ENCODE measurements at places on chromosomes 16 and 17.

DNA sequence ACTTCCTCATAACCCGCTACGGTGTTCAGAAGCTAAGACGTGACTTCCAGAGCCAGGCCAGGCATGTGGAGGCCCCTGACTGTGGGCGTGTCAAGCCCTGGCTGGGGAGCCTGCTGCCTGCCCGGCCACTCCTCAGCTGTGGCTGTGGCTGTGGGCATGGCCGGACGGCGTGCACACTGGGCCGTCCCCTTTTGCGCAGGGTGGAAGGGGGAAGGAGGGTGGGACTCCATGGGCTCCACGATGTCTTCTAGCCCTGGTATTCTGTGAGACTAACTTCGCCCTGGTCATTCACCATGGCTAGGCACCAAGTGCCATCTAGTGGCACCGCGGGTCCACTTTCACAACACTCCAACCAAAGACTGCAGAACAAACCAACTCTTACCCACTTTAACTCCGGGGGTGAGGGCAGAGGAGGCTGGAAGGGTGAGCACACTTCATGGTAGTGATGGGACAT lies 67.9 kb downstream of the N4BP1 start:
- DNase-seq: no peak

- no peak for DNase-seq
Observed at GRCh38 chr17:44614862-44615261, 41.4 kb upstream of the MEIOC start.

GRCh38 chr16:14072360-14072759 lies 1.2 kb downstream of the MRTFB start:
- DNase-seq: no peak

DNA sequence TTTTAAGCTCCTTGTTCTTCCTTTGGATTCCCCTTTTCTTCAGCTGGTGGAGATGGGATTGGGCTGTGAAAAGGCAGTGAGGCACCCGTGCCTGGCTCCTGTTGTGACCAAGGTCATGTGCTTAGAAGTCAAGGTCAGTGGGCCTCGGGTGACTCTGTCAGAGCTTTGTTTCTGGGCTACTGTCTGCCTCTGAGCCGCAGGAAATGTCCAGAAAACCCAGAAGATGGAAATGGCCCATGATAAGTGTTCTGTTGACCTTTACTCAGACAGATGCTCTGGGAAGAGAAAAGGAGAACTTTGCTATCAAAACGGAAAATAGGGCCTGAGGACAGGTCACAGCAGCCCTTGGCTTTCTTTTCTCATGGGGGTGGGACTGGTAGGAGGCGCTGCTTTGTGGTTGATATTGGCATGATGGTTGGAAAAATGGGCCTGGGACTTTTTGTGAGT lies 2.9 kb downstream of the ABCC1 start:
- DNase-seq: no peak

GRCh38 chr16:51003850-51004566 lies 147.1 kb downstream of the SALL1 start:
- DNase-seq: no peak

DNA sequence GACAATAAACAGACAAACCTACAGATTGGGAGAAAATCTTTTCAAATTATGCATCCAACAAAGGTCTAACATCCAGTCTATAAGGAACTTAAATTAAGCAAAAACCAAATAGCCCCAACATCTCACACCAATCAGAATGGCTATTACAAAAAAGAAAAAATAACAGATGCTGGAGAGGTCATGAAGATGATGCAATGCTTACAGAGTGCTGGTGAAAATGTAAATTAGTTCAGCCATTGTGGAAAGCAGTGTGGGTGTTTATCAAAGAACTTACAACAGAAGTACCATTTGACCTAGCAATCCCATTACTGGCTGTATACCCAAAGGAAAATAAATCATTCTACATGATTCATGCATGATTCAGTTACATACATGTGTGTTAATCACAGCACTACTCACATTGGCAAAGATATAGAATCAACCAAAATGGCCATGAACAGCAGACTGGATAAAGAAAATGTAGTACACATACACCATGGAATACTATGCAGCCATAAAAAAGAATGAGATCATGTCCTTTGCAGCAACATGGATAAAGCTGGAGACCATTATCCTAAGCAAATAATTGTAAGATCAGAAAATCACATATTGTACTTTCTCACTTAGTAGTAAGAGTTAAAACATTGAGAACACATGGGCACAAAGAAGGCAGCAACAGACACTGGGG lies 223.9 kb upstream of the WSB1 start:
- no peak for DNase-seq

- DNase-seq: peak; percentile 40
Observed at GRCh38 chr17:44970136-44970741, 2.1 kb upstream of the C1QL1 start.

DNA sequence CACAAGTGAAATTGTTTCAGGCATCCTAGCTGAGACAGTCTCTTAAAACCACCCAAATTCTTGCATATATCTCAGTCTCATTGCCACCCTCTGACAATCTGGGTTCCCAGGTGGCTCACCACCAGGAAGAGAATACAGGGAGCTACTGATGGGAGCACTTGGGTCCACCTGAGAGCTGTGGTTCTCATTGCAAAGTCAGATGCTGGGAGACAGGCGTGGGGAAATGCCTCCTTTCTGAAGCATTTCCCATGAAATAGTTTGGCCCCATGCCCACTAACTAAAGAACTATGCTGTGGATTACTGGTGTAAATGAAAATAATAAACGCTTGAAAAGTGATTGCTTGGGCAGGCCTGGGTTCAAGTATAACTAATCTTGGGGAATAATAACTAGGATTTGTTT lies 70.3 kb downstream of the CMC2 start:
- DNase-seq: no peak

DNA sequence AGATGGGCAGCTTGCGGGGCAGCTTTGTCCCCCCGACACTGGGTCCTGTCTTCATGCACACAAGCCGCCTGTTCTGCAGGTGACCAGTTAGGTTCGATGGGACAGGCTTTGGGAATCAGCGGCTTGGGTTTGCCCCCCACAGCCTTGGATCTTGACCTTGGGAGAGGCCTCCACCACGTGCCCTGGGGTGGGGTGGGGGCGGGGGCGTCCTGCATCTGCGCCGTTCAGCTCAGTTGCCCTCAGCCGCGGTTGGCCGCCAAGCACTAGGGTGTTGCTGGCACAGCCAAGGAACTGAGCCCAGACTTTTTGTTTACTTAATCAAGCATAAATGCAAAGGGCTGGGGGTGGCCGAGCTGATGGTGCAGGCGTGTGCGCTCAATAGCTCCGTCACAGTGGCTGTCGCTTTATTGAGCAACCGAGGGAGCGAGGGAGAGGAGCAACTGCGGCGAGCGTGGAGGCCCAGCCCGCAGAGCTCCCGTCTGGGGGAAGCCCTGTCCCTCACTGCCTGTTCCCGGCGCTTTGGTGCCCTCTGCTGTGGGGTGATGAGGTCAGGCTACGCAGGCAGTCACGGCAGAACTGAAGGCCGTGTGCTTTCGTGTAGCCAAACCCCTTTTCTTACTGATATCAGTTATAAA lies 33.9 kb downstream of the JPH3 start:
- peak; percentile 65 for DNase-seq

GRCh38 chr17:60769327-60769726 lies 91.7 kb downstream of the BCAS3 start:
- DNase-seq: no peak

DNA sequence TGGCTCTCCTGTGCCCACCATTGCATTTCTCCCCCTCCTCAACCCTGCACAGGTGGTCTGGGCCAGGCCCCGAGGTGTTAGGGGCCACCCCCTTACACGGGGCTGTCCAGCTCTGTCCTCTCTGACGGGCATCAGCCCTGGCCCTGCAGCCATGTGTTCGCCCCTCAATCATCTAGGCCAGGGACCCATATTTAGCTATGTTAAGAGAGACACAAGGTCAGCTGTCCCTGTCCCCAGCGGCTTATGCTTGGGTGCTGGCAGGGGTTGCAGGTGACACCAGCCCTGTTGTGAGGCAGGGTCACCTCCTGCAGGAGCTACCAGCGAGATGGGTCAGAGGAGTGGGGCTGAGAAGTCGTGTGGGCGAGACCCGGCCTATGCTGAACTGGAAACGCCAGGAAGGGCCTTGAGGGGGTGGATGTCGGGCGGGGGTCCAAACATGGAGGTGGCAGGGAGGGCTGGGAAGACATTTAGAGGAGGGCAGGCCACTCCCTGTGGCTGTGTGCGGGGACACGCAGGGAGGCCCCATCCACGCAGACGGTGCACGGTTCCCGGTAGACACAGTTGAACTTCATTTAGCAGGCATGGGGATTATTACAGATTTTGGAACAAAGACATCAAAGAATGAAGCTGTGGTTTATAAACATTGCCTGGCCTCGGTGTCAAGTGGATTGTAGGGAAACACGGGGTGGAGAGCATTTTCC lies 133.2 kb upstream of the CHMP6 start:
- no peak for DNase-seq

DNA sequence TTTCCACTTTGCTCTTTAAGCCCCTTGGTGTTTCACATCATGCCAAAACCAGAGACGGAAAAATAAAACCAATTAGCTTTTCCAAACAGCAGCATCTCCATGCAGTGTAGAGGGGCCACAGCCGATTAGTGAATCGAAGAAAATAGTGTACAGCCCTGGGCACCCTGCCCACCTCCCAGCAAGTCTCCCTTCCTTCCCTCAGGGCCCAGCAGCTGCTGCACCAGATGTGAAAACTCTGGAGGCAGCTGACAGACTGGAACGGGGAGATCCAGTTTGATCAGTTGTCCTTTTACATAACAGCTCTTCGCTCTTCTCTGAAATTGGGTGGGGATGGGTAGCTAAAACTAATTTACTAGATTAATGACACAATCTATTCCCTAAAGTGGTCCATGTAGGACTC lies 19.3 kb downstream of the TMEM11 start:
- DNase-seq: no peak

DNA sequence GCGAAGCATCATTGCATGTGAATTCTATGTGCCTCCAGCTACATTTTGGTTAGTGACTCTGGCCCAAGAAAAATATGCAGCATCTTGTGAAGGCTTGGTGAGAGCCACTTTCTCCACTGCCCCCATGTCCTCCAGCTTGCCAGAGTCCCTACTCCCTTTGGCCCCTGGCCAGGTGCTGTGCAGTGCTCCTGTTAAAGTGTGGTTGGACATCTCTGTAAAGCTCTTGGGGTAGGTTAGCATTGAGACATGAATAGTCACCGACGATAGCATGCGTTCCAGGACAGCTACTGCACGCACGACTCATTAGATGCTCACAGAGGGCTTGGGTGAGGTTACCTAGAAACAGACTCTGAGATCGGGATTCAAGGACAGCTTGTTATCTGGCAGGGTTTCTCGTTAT lies 48.6 kb downstream of the FOXL1 start:
- no peak for DNase-seq

DNA sequence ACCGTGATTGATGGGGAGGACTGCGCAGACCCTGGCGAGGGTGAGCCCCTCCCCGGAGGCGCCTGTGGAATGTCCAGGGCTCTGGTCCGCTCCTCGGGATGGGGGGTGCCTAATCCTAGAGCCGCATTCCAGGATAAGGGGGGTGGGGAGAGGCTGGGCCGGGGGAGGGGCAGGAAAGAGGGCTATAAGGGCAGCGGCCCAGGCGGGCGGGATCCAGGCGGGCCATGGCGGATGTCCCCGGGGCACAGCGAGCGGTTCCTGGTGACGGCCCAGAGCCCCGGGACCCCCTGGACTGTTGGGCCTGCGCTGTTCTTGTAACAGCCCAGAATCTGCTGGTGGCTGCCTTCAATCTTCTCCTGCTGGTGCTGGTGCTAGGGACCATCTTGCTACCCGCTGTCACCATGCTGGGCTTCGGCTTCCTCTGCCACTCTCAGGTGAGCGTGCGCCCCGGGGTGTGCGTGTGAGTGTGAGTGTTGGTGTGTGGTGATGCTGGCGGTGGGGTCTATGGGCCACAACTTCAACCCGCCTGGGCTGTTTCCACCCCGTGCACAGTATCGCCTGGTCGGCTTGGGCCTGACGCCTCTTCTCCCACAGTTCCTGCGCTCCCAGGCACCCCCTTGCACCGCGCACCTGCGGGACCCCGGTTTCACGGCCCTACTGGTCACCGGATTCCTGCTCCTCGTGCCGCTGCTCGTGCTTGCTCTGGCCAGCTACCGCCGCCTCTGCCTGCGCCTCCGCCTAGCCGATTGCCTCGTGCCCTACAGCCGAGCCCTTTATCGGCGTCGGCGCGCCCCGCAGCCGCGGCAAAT lies at the start of gene TMEM88:
TSS of gene TMEM88 (plus strand) at position 216 of the 809 bp plus-strand sequence. CDS start at position 225, 9 bp downstream.
- DNase-seq: no peak

All from naive thymus-derived CD4-positive, alpha-beta T cell (primary cell).